C1 segment of cervical spinal cord (tissue), 14 donors: ENCODE measurements at places on chromosomes 7 and 10.

GRCh38 chr10:28763471-28764170, 86.3 kb downstream of the BAMBI start:
- no peak for DNase-seq

- no peak for DNase-seq
Measured at GRCh38 chr7:96021568-96021967, 249.2 kb downstream of the DYNC1I1 start.

GRCh38 chr10:131145756-131146155, 165.8 kb downstream of the TCERG1L start:
- no peak for DNase-seq

GRCh38 chr7:129609666-129610065, 1.9 kb upstream of the NRF1 start:
- DNase-seq = no peak

DNA sequence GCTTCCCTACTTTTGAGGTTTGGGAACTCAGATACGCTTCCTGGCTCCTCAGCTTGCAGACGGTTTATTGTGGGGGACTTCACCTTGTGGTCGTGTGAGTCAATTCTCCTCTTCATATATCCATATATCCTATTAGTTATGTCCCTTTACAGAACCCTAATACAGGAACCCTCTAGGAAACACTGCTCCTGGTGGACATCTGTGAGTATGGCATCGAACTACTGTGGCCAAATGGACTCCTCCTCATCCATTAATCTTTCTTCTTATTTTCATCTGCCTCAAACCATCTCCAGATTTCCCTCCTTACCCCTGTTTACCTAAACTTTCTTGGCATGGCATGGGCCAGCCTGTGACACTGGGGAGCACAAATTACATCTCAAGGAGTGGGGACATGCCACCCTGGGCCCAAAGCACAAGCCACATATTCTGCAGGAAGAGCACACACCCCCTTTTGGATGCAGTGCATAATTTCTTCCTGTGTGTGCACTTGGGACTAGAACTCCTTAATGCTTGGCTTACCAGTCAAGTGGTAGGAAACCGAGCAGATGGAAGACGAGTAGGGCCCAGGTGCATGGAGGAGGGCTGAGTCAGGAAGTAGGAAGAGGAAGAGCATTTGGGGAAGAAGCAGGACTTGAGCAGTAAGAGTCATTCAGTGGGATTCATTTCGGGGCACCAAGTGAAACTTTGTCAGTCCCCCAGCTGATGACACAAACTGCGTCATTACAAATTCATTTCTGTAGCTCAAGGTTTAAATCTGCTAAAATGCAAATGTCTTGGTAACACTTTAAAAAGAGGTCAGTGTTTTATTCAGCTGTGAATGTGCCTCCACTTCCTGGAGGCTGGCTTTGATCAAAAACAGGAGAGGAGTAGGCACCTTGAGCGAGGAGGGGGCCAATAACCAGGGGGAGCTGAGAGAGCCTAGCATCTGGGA, 80.8 kb upstream of the PLXNA4 start:
- no peak for DNase-seq

DNA sequence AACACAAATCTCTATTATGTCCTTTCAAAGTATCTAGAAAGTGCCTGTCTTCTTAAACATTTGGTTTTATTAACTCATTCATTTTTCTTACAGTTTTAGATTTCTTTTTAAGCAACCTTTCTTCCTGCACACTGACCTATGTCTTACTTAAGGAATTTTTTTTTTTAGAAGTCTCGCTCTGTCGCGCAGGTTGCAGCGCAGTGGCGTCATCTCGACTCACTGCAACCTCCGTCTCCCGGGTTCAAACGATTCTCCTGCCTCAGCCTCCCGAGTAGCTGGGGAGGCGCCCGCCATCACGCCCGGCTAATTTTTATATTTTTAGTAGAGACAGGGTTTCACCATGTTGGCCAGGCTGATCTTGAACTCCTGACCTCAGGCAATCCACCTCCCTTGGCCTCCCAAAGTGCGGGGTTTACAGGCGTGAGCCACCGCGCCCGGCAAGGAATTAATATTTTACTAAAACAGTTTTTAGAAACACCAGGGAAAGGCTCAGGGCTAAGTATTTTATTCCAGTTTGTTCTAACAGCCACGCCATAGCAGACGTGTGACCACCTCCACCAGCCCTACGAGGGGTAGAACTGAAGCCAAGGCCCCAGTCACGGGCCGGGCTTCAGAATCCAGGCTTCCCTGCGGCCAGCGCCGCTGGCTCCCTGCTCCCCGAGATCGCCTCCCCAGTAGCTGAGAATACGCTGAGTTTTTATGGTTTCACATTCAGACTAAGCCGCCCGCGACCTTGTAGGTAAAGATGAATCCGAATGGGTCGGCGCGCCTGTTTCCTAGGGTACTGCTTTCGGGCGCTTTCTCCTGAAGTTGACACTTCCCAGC, 941 bp upstream of the LUC7L2 start:
- DNase-seq = no peak

GRCh38 chr7:137967143-137968018, 34.5 kb downstream of the CREB3L2 start:
- no peak for DNase-seq

- DNase-seq = no peak
Measured at GRCh38 chr7:99357701-99358490, 16.6 kb upstream of the ARPC1B start.

- DNase-seq = no peak
Measured at GRCh38 chr10:69329721-69330178, 51.5 kb downstream of the HK1 start.

- no peak for DNase-seq
Measured at GRCh38 chr10:110498087-110498981, 627 bp downstream of the DUSP5 start.

GRCh38 chr7:68407460-68407859, 1190.8 kb upstream of the AUTS2 start:
- DNase-seq = no peak

GRCh38 chr10:95304976-95305375, 14.2 kb upstream of the PDLIM1 start:
- DNase-seq = no peak

- DNase-seq = no peak
Measured at GRCh38 chr7:148382596-148382995, 208.0 kb upstream of the C7orf33 start.

DNA sequence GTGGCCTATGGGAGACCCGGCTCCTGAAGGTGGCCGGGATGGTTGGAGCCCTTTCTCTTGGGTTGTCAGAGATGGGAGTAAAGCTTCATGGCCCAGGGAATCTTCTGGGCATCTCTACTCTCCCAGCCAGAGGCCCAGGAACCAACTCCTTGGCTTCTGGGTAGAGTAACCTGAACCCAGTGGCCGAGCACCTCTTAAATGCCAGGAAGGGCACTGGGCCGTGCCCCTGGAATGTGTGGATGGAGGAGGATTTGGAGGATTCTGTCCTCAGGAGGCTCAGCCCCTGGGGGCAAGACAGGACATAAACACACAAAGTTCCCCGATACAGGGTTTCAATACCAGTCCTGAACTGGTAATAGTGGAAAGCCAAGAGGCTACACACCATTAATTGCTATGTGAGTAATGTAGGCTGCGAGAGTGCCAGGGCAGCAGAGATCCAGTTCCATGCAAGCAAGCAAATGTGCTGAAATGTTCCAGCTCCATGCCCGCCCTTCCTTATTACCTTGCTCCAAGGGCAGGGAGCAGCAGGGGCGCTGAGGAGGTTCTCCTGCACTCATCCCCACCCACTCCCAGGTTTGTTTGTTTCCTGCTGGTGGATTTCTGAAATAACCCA, 1.2 kb downstream of the PALD1 start:
- no peak for DNase-seq

- no peak for DNase-seq
Measured at GRCh38 chr10:101297901-101298486, 56.0 kb upstream of the BTRC start.

DNA sequence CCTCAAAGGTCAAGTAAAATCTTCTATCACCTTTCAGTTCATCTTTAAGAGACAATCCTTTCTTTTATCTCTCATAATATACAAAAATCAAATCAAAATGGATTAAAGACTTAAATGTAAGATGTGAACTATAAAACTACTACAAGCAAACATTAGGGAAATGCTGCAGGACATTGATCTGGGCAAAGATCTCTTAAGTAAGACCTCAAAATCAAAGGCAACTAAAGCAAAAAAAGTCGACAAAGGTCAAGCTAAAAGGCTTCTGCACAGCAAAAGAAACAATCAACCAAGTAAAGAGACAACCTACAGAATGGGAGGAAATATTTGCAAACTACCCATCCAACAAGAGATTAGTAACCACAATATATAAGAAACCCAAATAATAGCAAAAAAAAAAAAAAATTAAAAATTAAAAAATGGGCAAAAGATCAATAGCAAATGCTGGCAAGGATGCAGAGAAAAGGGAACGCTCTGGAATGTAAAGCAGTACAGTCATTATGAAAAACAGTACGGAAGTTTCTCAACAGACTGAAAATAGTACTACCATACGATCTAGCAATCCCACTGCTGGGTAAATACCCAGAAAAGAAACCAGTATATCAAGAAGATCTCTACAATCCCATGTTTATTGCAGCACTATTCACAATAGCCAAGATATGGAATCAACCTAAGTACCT, 41.7 kb downstream of the TNPO3 start:
- no peak for DNase-seq

- no peak for DNase-seq
Measured at GRCh38 chr10:61781969-61782403, 119.3 kb downstream of the CABCOCO1 start.

- DNase-seq = no peak
Measured at GRCh38 chr7:101550641-101551541, 78.2 kb downstream of the MYL10 start.

DNA sequence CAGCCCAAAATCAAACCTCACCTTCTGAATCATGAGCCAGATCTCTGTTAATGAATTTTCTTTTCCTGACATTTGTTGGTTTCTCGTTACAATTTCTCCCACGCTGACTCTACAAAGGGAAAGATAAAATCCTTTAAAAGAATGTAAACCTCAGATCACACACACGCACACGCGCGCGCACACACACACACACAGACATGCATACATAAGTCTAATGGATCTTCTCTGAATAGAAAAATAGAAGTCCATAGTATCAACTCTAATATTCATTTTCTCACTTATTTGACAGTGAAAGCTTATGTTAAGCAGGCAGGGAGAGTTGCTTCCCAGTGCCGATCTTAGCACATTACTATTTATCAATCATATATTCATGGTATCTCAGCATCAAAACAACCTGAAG, 1.4 kb downstream of the ETV1 start:
- no peak for DNase-seq

DNA sequence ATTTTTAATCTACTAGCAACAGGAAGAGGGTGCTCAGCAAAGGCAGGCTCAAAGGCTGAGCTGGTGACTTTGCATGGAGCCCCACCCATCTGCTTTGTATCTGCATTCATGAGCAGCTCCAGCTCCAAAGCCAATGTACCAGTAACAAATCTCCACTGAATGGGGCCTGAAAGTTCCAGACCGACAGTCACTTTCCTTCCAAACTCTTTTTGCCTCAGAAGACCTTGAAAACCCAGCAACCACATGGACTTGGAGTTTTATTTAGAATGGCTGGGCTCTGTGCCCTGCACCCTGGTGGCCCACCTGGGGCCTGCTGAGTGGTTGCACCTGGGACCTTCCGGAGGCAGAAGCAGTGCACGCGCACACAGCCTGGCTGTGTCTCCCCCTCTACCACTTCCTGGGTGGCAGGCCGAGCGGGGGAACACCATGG, 195.0 kb upstream of the PLXNA4 start:
- no peak for DNase-seq

DNA sequence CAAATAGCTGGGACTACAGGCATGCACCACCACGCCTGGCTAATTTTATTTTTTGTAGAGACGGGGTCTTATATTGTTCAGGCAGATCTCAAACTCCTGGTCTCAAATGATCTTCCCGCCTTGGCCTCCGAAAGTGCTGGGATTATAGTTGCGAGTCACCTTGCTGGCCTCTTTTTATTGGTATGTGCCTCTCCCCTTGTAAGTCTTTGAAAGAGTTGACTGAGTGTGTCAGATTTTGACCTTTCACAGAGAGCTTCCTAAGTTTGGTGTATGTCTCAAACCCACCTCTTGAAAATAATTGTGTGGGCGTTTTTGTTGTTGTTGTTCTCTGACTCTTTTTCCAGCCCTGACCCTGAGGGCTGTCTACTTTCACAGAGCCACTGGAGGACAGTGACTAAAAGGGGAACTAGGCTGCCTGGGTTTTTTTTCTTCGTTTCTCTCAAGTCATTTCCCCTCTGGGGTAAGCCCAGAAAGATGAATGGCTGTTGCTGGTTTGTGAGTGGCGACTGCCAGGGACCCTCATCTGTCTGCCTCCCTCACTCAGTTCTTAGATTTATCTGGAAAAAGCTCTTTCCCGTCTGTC, 262.8 kb downstream of the ZEB1 start:
- DNase-seq = no peak

- DNase-seq = no peak
Measured at GRCh38 chr7:22597844-22598243, 97.9 kb upstream of the STEAP1B start.

- DNase-seq = no peak
Measured at GRCh38 chr10:86189891-86190290, 176.7 kb downstream of the GRID1 start.

- DNase-seq = no peak
Measured at GRCh38 chr7:28041508-28042314, 138.9 kb downstream of the JAZF1 start.

GRCh38 chr7:38307640-38308039, 34.2 kb upstream of the TARP start:
- DNase-seq = no peak

- no peak for DNase-seq
Measured at GRCh38 chr7:121795736-121796135, 77.2 kb upstream of the PTPRZ1 start.

- DNase-seq = no peak
Measured at GRCh38 chr7:7883394-7883793, 85.2 kb upstream of the GLCCI1 start.

GRCh38 chr10:88672041-88672440, 7.8 kb downstream of the LIPF start:
- DNase-seq = no peak

DNA sequence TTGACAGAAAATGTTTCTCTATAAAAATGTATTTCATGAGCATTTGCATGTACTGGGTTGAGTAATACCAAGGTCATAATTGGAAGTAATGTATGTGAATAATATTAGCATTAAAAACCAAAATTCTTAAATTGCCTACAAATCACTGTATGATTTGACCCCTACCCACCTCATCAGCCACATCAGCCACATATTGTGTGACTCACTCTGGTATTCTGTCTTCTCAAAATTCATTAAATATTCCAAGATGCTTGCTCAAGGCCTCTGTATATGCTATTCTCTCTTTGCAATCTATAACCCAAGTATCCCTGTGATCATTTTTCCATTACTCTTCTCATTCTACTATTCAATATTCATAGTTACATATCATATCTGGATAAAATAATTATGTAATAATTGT, 21.4 kb downstream of the POT1 start:
- no peak for DNase-seq

GRCh38 chr7:55570218-55570873, 2.0 kb downstream of the VOPP1 start:
- DNase-seq = no peak

GRCh38 chr10:61987951-61988379, 86.5 kb downstream of the ARID5B start:
- no peak for DNase-seq
